Activated CD4-positive, alpha-beta T cell treated with anti-CD3 and anti-CD28 coated beads for 24 hours (primary cell): ENCODE measurements at places on chromosomes 12 and 14.

DNA sequence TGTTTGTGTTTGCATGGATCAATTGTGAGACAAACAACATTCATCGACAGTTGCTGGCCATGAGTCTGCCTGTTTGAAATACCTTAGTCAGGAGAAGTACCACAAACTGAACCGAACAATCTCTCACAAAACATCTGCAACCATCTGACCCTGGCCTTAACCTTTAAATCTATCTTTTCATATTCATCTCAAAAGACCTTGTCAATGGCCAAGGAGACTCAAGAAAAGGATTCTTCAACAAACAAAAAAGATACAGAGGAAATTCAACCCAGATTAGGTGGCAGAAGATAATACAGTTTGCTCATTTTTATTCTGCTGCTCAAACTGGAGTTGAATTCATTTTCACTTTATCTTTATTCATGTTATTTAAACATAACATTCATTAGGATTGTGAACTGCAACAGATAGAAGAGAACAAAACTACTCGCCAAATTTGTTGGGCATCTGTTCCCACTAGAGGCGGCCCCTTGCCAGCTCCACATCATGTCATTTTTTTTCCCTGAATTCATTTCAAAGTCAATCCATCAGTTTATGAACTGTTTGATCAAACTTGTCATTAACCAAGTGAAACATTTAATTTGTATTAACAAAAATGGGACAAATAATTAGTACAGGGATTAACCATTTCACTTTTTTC is 152.3 kb upstream of the OTX2 start:
- no peak for DNase-seq

DNA sequence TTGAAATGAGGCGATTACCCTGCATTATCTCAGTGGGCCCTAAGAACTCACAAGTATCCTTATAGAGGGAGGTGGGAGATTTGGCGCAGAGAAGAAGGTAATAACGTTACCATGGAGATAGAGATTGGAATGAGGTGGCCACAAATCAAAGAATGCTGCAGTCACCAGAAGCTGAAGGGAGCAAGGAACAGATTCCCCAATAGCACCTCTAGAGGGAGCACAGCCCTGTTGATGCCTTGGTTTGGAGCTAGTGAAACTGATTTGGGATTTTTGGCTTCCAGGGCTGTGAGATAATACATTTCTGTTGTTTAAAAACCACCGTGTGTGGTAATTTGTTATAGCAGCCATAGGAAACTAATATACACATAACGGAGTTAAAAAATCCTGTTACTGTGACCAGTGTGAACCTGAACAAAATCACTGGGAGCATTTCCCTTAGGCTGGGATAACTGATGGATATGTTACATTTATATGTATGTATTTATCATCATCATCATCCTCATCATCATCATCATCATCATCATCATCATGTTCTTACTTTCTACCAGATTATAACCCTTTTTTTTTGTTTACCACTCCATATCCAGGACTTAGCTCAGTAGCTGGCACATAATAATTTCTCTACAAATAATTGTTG is 100.3 kb downstream of the LIN7A start:
- no peak for DNase-seq

DNA sequence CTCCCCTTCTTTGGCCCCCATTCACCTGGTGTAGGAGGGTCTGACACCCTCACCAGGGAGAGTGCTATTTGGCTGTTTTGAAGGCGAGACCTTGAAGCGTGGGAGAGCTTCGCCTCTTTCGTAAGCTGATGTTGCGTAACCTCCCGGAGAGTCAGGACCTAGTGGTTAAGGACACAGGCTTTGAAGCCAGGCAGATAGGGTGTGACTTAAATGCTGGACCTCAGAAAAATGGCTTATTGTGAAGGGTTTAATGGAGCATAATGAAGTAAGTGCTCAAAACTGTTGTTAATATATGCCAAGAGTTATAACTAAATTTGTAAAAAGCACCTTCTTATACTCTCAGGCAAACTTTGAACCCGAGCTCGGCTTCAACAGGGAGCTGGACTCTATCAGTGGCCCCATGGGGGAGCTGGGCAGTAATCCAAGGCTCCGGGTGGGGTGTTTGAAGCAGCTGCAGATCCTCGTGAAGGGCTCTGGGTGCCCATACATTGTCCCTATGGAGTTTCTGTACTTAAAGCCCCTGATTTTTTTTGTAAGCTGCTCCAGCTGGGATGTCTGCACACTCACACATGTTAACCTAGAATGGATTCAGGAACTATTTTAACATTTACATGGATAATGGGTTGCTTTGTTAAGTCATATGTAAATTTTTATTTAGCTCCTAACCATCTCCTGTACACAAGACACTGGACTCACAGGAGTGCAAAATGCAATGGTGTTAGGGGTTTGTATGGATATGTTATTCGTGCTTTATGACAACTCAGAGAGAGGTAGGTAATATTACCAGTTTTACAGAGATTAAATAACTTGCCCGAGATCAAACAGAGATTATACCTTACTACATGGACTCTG is 26.0 kb downstream of the PPFIBP1 start:
- DNase-seq, result no peak

DNA sequence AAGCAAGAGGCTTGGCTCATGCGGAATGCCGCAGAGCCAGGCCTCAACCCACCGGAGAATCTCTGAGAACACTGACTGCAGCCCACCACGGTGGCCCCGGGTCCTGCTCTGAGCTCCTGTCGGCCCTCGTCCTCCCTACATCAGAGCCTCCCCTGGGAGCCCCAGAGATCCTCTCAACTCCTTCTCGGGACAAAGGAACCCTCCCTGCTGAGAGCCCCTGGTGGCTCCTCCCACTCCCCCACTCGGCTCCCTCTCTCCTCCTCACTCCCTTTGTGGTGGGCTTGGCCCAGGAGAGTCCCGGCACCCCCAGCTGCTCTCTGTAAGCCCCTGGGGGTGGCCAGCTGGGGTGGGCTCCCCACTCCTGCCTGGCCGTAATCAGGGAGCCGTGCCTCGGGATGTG is 11.1 kb upstream of the INF2 start:
- DNase-seq, result no peak

- no peak for DNase-seq
These were observed 426.5 kb upstream of the OR4E1 start for GRCh38 chr14:22099942-22100763.

DNA sequence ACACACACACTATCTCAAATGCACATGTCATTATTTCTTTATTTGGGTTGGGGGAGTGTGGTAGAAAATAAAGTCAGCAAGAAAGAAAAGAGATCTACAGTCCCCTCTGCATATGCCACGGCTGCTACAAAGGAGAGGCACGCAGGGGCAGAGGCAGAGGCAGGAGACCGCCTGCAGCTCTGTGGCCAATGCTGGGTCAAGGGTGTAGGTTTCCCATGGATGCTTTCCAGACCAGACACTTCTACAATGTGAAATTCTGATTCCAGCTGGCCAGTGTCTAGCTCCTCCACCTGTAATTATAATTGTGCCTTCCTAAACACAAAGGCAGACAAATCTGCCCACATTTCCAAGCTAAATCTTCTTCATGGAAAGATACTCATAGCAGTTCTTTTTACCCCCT is 19.2 kb downstream of the VPS37B start:
- no peak for DNase-seq

DNA sequence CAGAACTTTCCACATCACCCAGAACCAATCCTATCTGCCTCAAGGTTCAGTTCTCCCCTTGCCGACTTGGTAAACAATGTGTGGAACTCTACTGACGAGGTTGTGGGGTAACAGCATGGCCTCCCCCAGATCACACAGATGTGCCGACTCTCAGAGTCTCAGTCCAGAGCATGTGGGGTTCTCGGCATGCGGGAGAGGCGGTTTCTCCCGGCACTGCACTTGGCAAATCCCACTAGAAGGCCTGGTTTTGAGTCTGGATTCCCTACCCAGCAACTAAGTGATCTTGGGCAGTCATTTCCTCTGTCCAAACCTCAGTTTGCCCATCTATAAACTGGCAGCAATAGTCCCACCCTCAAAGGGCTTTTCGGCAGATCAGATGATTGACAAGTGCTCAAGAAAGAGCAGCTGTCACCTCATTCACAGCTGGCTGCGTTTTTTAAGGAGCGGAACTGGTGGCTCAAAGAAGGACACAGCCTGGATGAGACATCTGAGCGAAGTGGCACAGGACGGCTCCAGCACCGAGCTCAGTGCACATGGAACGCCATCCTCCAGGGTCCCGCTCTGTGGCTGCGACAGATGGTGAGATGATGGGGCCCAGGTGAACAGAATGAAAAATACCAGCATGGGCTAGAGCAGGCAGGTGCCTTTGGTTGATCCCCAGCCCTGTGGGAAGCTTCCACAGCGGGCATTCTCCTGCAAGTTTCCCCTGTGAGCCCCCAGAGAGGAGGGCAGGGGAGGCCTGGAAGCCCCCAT is 7.3 kb downstream of the TESC start:
- no peak for DNase-seq

DNA sequence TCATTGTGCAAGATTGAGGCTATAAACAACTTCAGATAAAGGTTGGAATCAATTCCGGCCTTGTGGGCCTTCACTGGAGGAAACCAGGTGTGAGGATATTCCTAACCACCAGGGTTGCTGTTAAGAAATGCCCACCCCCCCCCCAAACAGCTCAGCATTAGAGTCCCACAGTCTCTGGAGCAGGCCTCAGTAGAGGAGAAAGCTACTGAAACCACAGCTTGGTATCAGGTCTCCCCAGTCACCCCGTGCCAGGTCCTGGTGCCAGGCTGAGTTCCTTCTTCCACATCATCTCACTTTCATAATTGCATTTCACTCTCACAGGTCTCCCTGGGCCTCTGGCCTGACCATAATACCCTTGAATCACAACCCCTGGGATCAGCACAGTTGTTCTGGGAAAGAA is 12.5 kb downstream of the GALNT6 start:
- no peak for DNase-seq

DNA sequence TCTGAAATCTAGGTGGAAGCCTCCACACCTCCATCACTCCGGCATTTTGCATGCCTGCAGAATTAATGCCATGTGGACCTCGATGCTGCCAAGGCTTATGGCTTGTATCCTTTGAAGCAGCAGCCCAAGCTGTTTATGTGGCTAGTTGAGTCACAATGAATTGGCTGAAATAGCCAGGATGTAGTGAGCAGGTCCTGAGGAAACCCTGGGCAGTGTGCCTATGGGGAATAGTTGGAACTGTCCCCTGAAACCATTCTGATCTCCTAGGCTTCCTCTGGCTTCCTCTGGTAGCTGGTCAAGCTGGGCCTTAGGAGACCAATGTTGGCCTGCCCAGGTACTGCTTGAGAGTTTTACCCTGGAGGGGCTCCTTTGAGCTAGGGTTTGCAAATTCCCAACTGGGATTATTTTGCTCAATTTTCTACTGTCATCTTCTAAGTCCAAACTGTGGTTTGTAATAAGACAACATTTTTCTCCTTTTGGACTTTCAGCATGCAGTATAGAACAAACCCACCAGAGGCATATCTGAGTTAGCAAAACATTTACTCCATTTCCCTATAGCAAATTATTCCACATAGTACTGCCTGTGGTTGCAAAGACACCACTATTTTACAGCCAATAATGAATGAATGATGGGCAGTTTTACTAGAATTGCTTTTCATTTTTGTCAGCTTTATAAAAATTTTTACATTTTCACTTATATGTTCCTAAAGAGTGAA is 85.1 kb upstream of the AMIGO2 start:
- no peak for DNase-seq

- no peak for DNase-seq
These were observed 64.8 kb upstream of the OVCH1 start for GRCh38 chr12:29562110-29562804.

DNA sequence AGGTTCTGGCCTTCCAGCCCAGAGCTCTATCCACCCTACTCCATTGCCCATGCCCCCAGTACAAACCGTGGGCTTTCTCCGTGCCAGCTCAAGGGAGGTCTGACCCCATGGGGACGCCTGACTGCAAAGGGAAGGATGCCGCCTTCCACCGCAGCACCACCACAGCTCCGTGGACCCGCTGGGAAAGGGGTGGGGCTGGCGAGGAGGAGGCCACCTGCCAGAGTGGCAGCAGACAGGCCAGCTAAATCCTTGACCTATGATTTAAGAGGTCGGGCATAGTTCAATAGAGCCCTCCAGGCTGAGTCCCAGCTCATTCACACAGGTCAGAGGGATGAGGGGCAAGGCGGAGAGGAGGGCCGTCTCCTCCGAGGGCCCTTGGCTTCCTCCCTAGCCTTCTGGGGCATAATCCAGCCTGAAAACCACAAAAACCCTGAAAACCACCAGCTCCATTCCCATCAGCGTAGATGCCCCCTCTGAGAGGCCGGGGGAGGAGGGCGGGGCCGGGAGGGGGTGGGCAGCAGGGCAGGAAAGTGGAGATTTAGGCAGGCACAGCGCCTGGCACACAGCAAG is 14.9 kb upstream of the FIGNL2 start:
- no peak for DNase-seq

DNA sequence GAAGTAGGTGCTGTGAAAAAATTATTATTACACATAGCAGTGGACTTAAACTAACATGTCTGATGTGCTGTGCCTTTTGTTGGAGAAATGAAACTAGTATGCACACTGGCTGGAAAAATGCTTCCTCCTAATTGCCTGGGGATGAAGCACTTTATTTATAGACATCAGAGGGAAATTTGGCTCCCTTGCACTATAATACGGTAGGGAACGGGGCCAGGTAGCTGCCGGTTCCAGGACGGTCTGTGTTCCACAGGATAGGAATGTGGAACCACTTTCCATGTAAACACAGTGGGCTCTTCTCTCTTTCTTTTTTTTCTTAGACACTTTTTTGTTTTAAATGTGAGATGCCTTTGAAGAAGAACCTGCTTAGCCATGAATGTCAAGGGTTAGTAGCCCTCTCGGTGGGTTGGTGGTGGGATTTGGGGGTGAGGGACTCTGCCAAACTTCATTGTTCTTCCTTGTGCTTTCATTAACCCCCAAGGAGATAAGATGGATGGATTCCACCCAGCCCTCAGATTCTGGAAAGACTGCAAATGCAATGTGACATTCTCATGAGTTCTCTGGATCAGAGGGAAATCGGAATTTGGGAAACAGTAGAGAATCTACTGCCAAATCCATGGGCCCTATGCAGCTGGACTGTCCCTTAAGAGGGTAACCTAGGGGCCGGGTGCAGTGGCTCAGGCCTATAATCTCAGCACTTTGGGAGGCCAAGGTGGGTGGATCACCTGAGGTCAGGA is 58.0 kb upstream of the GSC start:
- no peak for DNase-seq

DNA sequence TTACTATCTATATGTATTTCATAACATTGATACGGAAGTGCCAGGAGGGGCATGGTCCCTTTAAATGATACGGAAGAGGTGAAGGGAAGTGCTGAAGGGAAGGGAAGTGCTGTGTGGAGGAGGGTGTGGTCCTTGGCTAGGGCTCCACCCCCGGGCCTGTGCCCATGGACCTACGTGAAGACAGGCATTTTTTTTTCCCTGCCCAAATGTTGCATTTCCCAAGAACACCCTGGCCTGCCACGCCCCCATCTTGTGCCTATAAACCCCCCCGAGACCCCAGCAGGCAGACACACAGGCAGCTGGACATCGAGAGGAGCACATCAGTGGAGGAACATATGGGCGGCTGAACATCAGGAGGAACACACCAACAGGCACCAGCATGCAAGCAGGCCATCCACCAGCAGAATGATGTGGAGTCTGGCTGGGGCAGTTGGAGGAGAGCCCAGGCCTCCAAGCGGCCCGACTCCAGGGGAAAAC is 134.1 kb downstream of the SLC41A2 start:
- DNase-seq, result no peak
